ENCODE measurements at places on chromosomes 13 and 19.
A peak's percentile ranks its signal among the peaks of the same experiment; 100 is the strongest.

DNA sequence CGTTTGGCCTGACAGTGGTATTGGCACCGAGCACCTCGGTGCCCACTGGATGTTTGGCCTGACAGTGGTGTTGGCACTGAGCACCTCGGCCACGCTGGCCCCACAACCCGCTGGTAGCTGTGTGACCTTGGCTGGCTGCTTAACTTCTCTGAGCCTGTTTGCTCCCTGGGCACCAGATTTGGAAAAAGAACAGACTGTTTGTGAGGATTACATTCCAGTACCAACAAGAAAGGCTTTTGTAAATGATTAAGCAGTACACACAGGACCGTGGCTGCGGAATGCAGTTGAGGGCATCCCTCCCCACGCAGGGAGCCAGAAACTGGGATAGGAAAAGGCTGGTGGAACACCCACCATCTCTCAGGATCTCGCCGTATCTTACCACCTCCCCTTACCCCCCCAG, 31.9 kb downstream of the SLC25A42 start:
- ATAC-seq, result no peak

GRCh38 chr13:113275387-113275786, 21.7 kb upstream of the LAMP1 start:
- ATAC-seq, result peak; percentile 72

DNA sequence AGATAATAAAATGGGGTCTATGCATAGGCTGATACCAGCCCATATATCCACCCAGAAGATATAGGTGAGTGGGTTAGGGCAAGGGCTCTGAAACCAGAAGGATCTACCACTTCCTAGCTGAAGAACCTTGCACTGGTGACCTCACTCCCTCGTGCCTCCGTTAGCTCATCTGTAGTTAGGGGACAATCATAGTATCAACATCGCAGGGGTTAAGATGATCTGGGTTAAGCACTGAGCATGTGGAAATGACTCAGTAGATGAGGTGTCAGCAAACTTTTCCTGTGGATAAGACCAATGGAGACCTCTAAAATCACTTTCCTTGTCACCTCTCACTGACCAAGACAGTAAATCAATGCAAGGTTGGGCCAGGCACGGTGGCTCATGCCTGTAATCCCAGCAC, 30.5 kb downstream of the TNFSF14 start:
- ATAC-seq, result no peak

DNA sequence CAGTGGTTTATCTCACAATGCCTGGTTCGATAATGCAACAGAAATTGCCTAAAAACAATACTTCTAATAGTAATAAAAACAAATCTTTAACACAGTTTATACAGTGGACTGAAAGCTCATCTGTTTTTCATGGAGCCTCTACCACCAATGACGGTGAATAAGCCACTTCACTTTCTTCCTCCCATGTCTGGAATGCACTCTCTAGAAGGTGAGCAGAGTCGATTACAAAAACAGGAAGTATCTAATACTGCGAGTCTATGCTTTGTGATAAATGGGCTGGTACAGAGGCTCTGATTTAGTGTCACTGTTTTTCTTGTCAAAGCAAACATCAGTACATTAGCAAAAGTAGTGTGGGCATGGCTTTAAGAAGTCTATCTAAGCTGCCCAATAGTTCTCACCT, 1348.6 kb upstream of the SLC10A2 start:
- no peak for ATAC-seq

GRCh38 chr13:59061621-59062020, 1102.1 kb downstream of the DIAPH3 start:
- ATAC-seq, result no peak

DNA sequence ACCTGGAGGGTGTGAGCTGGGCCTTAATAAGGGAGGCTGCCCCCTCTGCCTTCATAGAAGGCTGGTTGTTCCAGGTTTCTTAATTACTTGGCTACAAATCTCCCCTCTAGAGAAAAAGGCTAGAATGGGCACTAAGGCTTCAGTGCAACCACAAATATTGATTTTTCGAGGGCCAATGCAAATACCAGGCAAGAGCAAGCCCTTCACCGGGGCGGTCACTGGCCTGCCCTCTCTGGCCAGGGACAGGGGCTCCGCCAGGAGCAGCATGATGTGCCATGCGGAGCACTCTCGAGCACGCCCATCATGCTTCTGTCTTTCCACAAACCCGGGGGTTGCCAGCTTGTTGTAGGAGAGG, 127.8 kb upstream of the SPACA7 start:
- ATAC-seq, result no peak

GRCh38 chr19:40599902-40600569, 1.1 kb upstream of the LTBP4 start:
- ATAC-seq, result no peak

- peak; percentile 42 for ATAC-seq
Observed at GRCh38 chr19:45103508-45104319, 10.7 kb downstream of the PPP1R37 start.
